ENCODE measurements at places on chromosomes 11 and 22. TPM values are rescaled to one million over a fixed set of nuclear protein-coding genes. Genes with fewer than 3 reads are reported as not detected.

GRCh38 chr22:41508770-41509170 is 35.5 kb downstream of the POLR3H start:
- no peak for DNase-seq
- no peaks in the 10 kb centered on the region for H3K27me3 ChIP-seq
- peaks cover 15% of the 10 kb centered on the region for H3K4me1 ChIP-seq
- H3K36me3 ChIP-seq: peaks cover 24% of the 10 kb centered on the region
- H3K27ac ChIP-seq: no peak overlapping the region

DNA sequence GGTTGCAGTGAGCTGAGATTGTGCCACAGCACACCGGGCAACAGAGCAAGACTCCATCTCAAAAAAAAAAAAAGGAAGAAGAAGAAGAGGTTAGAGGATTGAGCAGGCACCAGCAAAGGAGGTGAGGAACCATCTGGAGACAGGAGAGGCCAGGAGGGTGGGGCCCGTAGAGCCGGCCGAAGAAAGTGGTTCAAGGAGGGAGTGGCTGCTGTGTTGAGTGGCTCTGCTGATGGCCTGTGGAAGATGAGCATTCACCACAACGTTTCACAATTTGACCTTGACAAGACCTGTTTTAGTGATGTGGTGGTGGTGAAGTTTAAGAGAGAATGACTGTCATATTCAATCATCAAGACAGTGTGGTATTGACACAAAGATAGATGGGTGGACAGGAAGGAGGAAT is 6.8 kb upstream of the CTSD start:
- no peaks in the 10 kb centered on the region for H3K36me3 ChIP-seq
- no peak overlapping the region for H3K27ac ChIP-seq
- H3K4me3 ChIP-seq: no peak overlapping the region

The ISX gene
- not detected for total RNA-seq

DNA sequence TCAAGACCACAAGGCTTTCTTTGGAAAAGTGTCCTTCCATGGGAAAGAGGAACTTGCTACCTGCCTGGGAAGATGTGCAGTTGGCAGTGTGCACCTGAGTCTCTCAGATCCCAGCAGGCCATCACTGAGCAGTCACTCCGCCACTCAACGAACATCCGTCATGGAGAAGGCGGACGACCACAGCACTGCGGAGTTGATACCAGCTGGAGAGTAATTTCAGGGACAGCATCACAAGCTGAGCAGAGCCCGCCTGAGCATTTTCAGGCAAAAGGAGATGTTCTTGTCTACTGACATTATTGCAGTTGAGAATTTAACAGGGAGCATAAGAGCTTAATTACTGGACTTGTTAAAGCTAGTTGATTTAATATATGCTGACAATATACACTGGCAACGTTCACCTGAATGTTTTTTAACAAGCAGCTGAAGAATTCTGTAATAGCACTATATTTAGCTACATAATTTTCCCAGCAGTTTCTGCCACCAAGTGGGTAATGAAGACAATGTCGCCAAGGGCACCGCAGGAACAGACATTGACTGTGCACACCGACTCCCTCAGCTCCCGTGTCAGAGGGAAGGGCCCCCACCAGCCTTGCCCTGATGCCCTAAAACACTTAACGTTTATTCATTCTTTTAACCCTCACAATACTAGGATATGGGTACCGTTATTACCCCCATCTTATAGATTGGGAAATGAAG is 52.4 kb upstream of the ARFGAP3 start:
- no peak overlapping the region for H3K4me3 ChIP-seq
- H3K27ac ChIP-seq: no peak overlapping the region
- DNase-seq: no peak
